Activated CD8-positive, alpha-beta memory T cell treated with anti-CD3 and anti-CD28 coated beads, Interleukin-2, amount 50 U/mL, for 48 hours (primary cell): ENCODE measurements at places on chromosomes 7 and 10.

GRCh38 chr10:75959912-75960311 is 528.5 kb downstream of the LRMDA start:
- DNase-seq, result no peak

DNA sequence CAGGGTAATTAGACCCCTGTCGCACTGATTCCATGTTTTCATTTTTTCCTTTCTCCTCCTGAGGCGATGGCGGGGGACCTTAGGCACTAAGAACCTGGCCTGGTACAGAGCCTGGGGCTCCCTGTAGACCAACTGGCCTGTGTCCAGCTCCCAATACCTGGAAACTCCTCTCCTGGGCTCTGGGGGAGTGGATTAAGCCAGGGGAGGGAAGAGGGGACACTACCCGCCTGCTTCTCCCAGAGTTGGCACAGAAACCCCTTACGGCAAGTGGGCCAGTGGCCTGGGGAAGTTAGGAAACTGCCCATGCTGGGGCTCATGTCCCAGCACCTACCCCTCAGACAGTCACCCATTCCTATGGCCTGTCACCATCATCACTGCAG is 121.6 kb downstream of the GRID1 start:
- no peak for DNase-seq

DNA sequence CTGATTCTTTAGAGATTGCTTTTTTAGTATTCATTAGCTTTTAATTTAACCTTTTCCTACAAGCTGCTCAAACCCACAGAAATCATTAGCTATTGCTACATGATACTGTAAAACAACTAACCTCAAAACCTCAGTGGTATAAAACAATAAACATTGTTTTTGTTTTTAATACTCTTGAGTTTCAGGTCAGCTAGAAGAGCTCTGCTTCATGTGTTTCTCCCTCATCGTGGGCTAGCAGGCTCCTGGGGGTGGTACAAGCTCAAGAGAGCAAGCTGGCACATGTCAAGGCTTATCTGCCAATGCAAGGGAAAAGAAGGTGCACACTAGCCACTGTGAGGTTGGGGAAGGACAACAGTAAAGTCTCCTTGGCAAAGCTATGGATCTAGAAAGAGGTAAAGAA is 232.9 kb upstream of the PHF14 start:
- DNase-seq, result no peak

DNA sequence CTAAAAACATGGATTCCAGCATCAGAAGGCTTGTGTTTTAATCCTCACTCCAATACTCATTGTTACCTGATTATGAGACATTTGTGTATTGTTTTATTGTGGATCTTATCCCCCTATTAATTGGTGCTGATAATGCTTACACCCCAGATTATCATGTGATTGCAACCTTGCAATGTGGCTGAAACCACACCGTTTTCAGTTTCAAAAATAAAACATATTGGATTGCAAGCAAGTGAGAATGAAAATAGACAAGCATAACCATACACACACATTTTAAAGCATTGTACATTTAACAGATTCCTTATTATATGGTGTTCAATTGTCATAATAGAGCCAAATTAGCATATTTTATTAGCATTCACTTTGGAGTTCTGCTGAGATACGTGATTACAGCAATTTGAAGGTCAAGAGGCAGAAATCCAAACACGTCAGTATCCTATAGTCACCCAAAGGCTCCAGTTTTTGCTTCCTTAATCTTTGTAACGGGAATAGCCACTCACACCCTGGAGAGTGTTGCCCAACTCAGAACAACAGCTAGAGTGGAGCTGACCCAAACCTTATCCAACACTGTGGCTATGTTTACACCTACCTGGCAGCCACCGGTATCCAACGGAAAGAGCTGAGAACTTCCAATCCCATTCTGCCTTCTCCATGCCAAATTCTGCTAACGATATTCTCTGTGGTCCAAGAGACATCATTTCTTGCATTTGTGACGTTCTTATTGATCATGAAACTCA is 317.1 kb upstream of the KLF6 start:
- no peak for DNase-seq

GRCh38 chr10:98331885-98332284 is 63.9 kb upstream of the LOXL4 start:
- no peak for DNase-seq

DNA sequence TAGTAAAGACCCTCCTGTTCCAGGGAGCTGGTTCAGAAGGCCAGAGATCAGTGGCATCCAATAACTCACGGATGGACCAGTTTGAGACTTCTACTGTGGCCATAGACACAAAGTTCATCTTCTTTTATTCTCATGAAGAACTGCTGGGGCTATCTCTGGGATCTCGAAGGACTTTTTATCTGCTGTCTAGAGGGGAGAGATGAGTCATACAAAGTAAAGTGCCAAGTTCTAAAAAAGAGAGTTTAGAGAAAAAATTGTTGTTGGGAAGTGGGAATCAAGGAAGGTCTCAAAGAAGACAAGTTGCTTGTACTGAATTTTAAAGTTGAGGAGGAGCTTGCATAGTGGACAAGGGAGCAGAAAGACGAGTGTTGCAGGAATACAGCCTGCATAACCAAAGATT is 8.0 kb upstream of the FAM221A start:
- no peak for DNase-seq

DNA sequence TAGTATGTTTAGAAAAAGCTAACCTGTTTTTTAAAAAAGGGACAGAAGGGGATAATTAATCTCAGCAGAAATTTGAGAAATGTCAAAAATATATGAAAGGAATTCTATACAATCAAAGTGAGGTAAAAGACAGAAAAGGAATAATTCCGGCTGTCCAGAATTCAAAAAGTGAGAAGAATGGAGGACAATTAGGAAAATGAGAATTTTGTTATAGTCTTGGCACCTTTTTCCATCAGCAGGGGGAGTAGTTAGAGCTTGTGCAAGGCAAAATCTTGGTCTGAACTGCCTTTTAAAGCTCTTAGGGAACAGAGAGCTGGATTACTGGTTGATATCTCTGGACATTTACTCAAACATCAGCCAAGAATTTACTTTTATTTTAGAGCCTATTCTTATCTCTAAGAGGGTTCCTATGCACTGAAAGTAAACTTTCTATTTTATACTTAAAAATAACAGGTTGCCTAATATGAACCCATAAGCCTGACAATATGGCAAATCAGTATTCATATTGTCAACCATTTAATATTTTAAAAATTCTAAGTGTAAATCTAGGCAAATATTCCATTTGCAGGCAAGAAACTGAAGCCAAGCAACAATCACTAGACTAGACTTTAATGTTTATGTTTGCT is 185.6 kb downstream of the ANK3 start:
- no peak for DNase-seq
